Hematopoietic multipotent progenitor cell treated with erythropoietin and hydrocortisone succinate and interleukin-3 and kit ligand, for 15 days (in vitro differentiated cells): ENCODE measurements at places on chromosomes 3 and 15.

- no peak for DNase-seq
These were observed 10.6 kb upstream of the GCSAM start for GRCh38 chr3:112143689-112144088.

DNA sequence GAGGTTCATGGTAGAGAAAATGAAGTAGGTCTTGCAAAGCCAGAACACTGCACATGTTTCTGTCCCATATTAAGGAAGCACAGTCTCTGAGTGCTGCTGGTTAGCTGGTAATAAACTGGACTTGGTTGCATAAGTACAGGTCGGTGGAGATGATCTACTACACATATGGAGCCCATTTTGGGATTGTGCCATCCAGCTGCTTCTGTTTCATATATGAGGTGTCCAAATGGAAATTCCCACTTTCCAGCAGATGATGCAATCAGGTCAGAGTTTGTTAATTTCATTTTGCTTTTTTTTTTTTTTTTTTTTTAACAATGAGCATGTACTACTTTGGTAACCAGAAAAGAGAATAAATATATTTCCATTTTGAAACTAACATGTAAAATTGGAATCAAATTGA lies 122.6 kb downstream of the SATB1 start:
- DNase-seq = no peak

DNA sequence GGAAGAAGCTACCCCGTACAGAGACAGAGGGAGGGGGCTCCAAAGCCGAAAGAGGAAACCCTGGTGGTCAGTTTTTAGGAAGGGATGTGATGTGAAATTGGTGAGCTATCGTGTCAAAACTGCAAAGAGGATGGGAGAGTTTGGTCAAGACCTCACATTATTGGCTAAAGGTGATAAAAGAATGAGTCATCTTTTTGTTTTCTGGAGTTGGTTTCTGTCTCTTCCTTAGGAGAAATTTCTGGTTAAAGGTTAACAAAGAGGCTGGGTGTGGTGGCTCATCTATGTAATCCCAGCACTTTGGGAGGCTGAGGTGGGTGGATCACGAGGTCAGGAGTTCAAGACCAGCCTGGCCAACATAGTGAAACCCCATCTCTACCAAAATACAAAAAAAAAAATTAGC lies 217.8 kb upstream of the CBLB start:
- DNase-seq = no peak

DNA sequence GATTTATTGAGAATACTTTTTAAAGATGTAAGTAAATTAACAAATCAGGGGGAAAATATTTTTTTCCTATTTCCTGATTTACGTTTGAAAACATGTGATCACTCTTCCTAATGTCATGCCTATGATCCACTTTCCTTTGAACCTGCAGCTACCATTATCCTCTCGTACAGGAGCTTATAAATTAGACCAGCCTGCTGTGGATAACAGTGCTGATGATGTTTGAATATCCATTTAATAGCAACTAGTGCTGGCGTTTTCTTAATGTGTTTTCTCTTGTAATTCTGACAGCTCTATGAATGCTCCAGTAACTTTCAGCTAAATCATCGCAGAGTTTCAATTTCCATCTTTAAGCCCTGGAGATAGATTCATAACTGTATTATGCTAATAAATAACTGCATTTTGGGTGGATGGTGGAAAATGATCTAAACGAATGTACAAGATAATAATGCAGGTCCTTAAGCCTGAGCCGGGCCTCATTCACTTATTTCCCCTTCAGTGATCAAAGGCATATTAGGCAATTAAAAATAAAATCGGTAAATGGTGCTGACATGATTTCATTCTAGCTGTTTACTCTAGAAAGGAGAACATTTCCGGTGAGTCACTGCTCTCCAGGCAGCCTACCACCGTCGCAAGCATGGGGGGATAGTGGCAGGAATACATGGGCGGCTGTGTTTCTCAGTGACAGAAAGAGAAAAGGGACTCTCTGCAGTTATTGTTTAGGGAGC lies 58.5 kb upstream of the SLC24A5 start:
- DNase-seq = no peak

- no peak for DNase-seq
These were observed 34.7 kb upstream of the NOX5 start for GRCh38 chr15:68979816-68980215.

- DNase-seq = no peak
These were observed 57.5 kb downstream of the RBMS3 start for GRCh38 chr3:29338377-29338776.

DNA sequence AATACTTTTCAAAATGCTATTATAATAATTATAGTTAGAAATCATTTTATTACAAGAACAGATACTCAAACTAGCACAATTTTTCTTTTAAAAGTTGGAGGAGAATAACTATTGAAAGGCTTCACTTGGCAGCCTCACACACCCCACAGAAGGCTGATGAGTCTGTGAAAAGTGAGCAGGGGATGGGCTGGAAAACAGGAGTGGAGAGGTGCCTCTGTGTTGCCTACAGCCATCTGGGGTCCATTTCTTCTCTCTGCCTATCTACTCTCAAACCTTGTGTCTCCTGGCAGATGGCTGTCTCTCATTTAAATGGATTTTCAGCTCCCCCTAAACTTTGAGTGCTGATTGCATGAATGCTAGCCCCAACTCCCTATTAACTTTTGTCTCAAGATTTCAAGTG lies 230.8 kb downstream of the CLSTN2 start:
- DNase-seq = no peak

DNA sequence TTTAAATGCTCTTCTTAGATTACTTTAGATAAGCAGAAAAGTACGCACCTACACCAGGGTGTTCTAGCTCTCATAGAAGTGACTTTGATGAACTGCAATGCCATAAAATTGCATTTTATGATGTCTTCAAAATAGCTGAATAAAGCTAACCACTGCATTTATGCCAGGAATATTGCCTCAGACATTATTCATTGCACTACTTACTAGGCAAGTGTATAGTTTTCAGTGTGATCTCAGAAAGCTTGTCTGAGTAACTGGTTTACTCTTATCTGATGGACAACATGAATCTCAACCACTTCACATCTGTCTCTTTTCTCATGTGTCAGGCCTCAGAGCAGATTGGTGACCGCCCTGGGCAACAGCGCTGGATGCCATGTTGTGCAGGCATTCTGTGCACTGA lies 119.3 kb upstream of the SLC2A2 start:
- DNase-seq = no peak

- no peak for DNase-seq
These were observed 122.4 kb upstream of the IL12A start for GRCh38 chr3:159866201-159866746.

DNA sequence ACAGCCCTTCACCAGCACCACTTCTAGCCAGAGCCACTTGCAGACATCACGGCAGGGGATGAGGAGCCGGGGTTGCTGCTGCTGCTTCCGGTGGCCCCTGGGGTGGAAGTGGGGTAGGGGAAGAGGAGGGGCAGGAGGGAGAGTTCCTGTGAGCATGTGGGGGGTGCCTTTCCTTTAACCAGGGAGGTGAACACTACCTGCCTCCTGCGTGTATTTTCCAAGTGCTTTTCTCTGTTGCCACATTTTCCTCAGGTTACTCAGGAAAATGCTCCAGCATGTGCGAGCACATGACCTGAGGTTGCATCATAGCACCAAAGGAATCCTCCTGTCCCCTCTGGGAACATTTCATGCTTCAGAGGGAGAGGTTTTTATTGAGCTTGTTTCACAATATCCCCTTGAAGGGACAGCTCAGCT lies 12.2 kb upstream of the SACM1L start:
- no peak for DNase-seq

DNA sequence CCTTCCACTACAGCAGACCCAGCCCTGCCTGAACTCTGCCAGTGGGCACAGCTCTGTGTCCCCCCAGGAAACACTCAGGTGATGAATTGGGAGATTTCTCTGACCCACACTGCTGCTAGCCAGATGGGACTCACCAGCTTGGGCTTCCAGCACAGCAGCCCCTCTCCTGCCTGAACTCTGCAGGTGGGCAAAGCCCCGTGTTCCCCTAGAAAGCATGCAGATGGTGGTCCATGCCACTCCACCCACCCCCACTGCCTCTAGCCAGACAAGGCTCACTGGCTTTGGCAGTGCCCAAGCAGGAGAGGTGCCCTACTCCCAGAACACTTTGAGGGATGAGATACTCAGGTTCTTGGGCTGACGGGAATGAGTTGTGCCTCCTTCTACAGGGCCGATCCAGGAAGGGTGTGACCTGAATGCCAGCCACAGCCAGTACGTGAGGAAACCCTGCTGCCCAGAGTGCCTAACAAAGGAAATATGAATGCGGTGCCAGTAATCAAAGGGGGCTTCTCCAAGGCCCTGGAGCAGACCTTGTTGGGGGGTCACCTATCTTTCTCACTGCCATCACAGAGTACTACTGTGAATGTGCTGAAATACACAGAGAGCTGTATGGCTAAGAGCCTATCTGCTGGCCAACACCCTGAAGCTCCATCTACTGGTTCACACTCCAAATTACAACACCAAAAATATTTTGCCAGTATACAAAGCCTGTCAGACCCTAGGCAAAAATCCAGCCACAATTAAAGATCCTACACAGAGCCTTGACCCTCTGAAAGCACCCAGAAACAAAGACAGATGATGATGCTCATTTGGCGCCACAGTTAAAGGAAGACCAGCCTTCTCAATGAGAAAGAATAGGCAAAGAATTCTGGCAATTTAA lies 61.9 kb downstream of the BTLA start:
- DNase-seq = no peak

DNA sequence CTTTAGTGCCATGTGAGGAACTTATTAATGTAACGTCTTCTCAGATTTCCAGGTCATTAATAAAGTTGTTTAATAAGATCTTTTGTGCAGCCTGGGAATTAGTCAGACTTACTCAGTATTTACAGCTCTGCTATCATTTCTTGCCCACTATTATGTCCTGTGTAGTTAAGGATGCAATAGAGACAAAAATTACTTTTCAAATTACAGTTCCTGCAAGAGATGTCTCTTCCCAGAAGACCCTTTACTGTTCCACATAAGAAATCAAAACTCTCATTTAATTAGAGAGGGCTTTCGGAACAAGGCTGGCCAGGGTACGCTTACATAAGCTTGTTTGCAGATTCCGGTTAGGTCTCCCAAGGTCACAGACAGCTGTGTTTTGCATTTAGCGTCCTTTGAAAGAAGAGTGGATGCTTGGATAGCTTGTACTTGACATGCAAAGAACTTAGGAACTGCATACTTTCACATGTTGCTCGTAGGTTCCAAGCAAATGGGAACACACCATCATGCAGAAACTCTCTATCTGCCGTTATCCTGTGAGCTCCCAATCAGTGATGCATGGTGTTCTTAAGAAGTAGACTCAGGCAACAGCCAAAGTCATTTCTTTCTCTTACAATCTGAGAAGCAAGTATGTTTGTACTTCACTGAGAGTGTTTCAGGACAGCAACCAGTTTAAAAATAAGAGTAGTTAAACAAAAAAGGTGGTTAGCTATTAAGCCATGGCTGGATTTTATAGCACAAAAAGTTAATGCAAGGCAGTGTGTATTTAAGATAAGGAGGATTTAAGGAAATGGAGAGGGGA lies 37.4 kb downstream of the FILIP1L start:
- no peak for DNase-seq

DNA sequence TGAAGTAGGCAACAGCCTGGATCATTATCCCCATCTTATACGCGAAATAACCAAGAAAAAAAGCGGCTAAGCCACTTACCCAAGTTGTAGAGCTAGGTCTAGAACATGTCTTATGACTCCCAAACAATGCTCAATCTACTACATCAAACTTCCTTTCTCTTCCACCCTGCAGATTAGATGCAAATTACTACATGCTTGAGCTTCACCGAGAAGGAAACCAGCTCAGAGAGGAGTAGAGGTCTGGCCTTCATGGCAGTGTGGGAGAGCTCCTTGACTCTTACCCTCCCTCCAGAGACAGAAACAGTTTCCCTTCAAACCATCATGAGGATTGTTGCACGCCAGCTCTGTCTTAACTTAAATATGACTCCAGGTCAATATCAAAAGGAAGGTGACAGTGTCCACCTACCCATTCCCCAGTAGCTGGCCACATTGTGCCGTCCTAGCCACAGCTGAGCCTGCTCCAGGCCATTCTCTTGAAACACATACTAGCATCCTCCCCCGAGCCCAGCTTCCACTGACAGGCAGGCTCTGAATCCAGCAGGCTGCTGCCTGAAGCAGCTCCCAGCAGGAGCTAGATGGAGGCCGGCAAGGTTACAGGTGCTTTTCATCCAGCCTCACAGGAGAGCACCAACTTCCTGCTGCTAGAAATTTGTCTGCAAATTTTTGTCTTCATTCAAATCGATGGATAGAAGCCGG lies 56.8 kb downstream of the CPN2 start:
- no peak for DNase-seq

DNA sequence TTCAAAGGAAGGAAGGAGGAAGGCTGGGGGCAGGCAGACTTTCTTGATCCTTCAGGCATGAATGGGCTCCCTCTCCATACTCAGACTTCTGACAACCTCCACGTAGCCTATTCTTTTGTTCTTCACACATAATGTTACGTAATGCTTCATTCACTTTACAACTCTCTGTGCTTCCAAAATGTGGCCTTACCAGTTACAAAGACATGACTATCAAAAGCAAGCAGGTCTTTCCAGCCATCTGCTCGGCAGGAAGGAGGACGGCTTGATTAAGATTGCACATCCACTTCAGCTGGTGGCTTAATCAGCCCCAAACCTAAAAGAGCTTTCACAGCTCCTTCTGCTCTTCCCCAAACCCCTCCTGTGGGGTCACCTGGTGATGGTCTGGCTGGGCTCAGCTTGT lies 263.2 kb downstream of the XXYLT1 start:
- no peak for DNase-seq

- no peak for DNase-seq
These were observed 7.2 kb downstream of the TMOD2 start for GRCh38 chr15:51758645-51759044.

DNA sequence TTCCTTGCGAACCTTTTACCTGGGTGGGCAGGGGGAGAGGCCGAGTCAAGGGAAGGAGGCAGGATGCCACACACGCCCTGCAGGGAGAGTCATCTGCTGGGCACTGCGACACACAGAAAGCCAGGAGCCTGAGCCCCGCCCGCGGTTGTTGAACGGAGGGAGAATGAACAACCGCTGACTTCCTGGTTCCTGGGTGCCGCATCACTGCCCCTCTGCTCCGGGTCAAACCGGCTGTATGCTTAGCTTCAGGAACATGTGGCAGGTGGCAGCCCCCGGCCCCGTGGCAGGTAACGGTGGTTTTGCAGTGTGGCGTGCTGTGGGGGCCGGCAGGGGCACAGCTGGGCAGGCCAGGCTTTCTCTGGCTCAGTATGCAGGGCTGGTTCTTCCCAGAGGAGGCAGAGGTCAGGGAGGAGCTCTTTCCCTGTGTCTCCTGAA lies 33.4 kb downstream of the APBA2 start:
- DNase-seq = no peak

DNA sequence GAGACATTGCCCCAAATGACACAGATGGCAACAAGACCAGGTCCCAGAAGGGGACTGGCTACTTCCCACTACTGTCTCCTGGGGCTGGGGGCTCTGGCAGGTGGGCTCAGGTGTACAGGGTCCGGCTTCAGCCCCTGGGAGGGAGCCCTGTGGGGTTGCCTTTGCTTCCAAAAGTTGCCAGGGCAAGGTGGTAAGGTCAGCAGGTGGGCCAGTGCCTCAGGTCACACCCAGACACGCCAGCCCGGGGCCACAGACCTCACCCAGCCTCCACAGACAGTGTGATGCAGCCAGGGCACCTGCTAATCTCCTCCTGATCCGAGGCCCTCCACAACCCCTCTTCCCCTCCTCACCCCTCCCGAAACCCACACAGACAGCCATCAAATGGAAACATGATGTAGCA lies 7.5 kb downstream of the OXTR start:
- no peak for DNase-seq
